HepG2 (cell line): ENCODE measurements at places on chromosomes 4 and X. TPM values are rescaled to one million over a fixed set of nuclear protein-coding genes. Genes with fewer than 3 reads are reported as not detected.

DNA sequence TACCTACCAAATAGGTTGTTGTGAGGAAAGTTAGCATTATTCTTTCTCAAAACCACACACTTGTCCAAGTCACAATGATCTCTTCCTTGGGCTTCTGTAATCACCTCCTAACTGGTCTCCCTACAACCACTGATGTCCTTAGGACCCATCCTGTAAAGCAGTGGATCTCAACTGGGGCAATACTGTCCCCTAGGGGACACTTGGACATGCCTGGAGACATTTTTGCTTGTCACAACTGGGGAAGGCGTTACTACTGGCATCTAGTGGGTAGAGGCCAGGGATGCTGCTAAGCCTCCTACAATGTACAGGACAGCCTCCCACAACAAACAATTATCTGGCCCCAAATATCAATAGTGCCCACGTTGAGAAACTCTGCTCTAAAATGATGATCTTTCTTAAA is 118.7 kb upstream of the AP1S2 start:
- H3K27ac ChIP-seq: no peak overlapping the region
- H3K4me1 ChIP-seq: no peaks in the 10 kb centered on the region
- no peaks in the 10 kb centered on the region for H3K27me3 ChIP-seq
- H3K36me3 ChIP-seq: no peaks in the 10 kb centered on the region
- peak; percentile 16 for DNase-seq
- no peak overlapping the region for H3K4me3 ChIP-seq

DNA sequence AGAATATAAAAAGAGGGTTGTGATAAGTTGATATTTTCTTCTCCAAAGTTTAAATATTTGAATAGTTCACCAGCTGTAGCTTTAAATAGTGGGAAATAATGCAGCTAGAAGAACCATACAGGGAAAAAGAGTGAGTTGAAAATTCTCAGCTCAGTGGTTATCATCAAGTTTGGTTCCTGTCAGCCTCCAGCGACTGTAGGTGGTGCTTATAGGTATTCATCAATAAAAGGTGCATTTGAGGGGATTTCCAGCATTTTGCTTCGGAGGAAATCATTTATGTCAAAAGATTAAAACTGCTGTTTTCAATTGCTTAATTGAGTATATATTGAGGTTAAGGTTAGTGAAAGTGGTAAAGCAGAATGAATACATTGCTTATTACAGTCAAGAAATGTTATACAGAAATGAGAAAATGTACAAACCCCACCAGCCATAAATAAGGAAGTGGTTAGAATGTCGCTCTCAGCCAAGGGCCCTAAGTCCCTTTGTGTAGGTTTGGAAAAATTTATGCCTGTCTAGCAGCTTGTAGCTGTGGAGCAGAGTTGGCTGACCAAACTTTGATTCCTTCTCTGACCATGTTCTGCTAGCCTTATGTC is 532.9 kb upstream of the FTHL17 start:
- H3K4me3 ChIP-seq: no peak overlapping the region
- DNase-seq: no peak
- H3K27ac ChIP-seq: no peak overlapping the region
- H3K4me1 ChIP-seq: no peaks in the 10 kb centered on the region

- H3K4me3 ChIP-seq: no peak overlapping the region
- H3K27me3 ChIP-seq: no peaks in the 10 kb centered on the region
- no peak overlapping the region for H3K27ac ChIP-seq
- H3K36me3 ChIP-seq: no peaks in the 10 kb centered on the region
- no peak for DNase-seq
These were observed 177.0 kb downstream of the CAMK2D start for GRCh38 chr4:113584407-113585150.

DNA sequence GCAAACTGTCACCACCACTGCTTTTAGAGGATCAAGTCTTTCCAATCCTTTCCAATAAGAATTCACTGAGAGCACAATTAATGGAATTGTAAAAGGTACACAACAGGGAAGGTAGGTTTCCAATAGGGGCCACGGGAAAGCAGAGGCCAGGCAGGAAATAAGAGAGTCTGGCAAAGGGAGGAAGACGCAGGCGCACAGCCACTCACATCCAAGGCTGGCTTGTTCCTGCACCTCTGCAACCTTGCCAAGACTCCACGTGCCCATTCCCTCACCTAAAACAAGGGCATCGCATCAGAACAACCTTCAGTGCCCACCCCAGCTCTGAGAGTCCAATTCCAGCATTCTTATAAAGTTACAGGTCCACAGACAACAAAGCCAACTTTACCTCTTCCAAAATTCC is 81.2 kb downstream of the AFAP1 start:
- H3K4me1 ChIP-seq: peaks cover 31% of the 10 kb centered on the region
- peak overlapping the region; percentile 47 for H3K4me3 ChIP-seq
- H3K36me3 ChIP-seq: no peaks in the 10 kb centered on the region
- DNase-seq: no peak

GRCh38 chrX:98263135-98263534 is 1379.4 kb downstream of the RPA4 start:
- no peak for DNase-seq
- no peaks in the 10 kb centered on the region for H3K4me1 ChIP-seq
- H3K27me3 ChIP-seq: no peaks in the 10 kb centered on the region
- H3K27ac ChIP-seq: no peak overlapping the region
- no peaks in the 10 kb centered on the region for H3K36me3 ChIP-seq

GRCh38 chr4:973431-974397 is at the start of gene DGKQ:
TSS of gene DGKQ (minus strand) at chr4:973569. CDS start at chr4:973482, 87 bp downstream.
- peaks cover 21% of the 10 kb centered on the region for H3K4me1 ChIP-seq
- peaks cover 3% of the 10 kb centered on the region; the same call in 1 of the 2 replicates for H3K27me3 ChIP-seq
- DNase-seq: peak; percentile 48
- H3K27ac ChIP-seq: no peak within 1 kb of the TSS
- peak within 1 kb of the TSS; percentile 81 for H3K4me3 ChIP-seq
- no peaks in the 10 kb centered on the region for H3K36me3 ChIP-seq

- peaks cover 41% of the 10 kb centered on the region for H3K4me1 ChIP-seq
- peak overlapping the region; percentile 32 for H3K4me3 ChIP-seq
- H3K36me3 ChIP-seq: no peaks in the 10 kb centered on the region
- DNase-seq: peak; percentile 45
- H3K27ac ChIP-seq: no peak overlapping the region
These were observed 745 bp downstream of the TRIM2 start for GRCh38 chr4:153204728-153205648.

- H3K4me3 ChIP-seq: no peak overlapping the region
- no peaks in the 10 kb centered on the region for H3K36me3 ChIP-seq
- H3K27me3 ChIP-seq: peaks cover 24% of the 10 kb centered on the region; the same call in 2 of the 3 replicates
- H3K27ac ChIP-seq: no peak overlapping the region
- DNase-seq: no peak
These were observed 20.0 kb upstream of the SH3TC1 start for GRCh38 chr4:8179074-8179473.

DNA sequence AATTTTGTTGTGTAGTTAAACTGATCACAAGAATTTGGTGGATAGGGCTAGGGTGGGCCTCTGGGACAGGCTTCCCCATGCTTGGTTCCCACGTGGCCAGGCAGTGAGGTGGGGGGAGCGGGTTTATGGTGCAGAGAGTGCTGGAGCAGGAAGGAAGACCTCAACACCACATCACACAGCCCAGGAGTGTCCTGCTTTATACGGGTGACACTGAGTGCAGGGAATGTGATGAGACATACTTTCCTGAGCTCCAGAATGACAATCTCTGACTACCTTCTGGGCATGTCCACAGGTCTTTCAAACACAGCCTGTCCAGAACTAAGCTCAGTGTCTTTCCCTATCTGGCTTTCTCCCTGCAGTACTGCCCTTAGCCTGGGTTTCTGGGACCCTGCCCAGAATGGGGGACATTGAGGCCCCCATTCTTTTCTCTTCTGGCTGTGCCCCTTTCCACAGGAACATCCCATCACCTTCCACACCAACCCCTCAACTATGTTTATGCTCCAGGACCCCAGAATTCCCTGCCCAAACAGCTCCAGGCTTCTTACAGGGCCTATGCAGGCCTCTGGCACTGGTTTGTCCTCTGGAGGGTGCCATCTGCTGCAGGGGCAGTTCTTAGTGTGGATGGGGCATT is 36.5 kb upstream of the RASL11B start:
- H3K4me1 ChIP-seq: peaks cover 19% of the 10 kb centered on the region
- H3K27ac ChIP-seq: no peak overlapping the region
- H3K27me3 ChIP-seq: no peaks in the 10 kb centered on the region
- no peak overlapping the region for H3K4me3 ChIP-seq
- H3K36me3 ChIP-seq: no peaks in the 10 kb centered on the region

DNA sequence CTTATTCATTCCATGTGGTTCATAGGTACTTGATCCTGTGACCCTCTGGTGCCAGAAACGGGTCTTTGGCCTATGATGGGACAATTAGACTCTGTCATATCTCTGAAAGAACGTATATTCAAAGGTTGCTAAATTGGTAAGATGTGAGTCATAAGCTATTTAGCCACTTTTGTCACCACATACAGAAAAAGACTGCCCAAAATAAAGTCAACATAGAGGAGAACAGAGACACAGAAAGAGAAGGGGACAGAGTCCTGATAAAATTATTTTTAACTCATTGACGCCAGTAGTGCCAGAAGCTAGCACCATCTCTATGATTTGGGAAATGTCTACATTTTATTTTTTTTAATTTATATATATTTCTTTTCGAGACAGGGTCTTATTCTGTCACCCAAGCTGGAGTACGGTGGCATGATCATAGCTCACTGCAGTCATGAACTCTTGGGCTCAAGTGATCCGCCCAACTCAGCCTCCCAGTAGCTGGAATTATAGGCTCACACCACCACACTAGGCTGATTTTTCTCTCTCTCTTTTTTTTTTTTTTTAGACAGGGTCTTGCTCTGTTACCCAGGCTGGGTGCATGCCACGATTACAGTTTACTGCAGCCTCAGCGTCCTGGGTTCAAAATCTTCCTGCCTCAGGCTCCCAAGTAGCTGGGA is 92.1 kb upstream of the COX18 start:
- no peaks in the 10 kb centered on the region for H3K27me3 ChIP-seq
- H3K4me1 ChIP-seq: no peaks in the 10 kb centered on the region
- H3K36me3 ChIP-seq: peaks cover 76% of the 10 kb centered on the region
- no peak overlapping the region for H3K4me3 ChIP-seq
- no peak for DNase-seq
- no peak overlapping the region for H3K27ac ChIP-seq

DNA sequence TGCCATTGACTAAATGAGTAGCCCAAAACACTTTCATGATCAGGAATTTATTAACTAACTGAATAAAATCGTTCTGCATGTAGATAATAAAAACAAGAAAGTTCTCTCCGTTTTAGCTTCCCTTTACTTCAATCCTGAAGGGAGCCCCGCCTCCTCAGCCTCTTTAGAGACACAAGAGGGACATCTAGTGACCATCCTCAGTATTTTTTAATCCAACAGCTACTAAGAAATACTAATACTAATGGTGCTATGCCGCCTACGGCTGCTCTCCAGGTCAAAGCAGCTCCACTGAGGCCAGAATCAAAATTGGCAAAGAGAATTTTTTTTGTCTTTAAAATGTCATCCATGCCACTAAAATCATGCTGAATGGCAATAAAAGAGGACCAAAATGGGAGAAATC is 3.2 kb upstream of the PCDH19 start:
- no peak overlapping the region for H3K27ac ChIP-seq
- H3K27me3 ChIP-seq: no peaks in the 10 kb centered on the region
- no peaks in the 10 kb centered on the region for H3K4me1 ChIP-seq
- H3K36me3 ChIP-seq: no peaks in the 10 kb centered on the region
- no peak overlapping the region for H3K4me3 ChIP-seq

DNA sequence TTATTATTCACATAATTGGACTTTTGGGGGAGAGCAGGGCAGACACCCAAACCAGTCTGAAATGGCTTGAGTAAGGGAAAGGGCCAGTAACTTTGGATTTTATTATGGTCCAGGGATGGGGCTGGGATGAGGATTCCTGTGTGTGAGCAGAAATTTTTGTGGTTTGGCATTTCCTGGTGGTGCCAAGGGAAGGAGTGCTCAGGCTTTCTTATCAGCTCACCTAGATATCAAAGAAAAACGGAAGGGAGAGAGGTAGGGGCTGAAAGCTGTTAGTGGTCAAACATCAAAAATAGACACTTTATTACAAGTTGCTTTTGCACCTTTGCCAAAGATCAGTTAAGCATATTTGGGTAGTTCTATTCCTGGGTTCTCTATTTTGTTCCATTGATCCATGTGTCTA is 128.5 kb upstream of the DIPK2B start:
- no peak overlapping the region for H3K27ac ChIP-seq
- H3K4me3 ChIP-seq: no peak overlapping the region
- no peak for DNase-seq
- H3K27me3 ChIP-seq: no peaks in the 10 kb centered on the region
- no peaks in the 10 kb centered on the region for H3K36me3 ChIP-seq

DNA sequence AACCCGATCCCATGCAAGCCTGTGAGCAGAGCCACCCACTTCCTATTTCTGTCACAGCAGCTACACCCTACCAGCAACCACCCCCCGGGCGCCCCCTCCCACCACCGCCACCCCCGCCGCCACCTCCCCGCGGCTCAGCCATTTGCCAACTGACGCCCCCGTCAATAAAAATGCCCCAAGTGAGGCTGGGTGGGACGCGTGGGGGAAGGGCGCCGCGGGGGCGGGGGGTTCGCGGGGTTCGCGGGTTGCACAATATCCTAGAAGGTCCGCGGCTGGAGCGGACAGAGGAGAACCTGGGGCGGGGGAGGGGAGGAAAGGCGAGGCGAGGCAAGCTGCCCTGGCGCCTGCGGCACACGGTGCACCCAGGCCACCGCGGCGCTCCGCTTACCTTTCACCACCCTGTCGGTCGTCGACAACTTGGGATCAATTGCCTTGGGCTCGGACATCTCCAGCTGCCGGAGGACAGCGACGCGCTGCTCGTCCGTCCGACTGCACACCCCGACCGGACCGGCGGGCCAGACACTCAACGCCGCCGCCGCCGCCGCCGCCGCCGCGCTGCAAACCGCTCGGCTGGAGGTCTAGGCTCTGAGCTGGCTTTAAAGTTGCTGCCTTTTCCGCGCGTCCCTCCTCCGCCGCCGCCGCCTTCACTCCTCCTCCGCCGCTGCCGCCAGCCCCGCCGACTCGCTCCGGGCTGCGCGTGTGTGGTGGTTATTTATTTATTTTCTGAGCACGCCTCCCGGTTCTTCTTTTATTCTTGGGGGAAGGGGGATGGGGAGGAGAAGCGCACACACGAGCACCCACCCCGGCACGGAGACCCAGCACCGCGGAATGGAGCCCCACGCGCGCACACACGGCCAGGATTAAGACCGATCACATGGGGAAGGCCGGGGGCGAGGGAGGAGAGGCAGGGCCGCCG is 717 bp downstream of the PPP3CA start:
- no peaks in the 10 kb centered on the region for H3K36me3 ChIP-seq
- peak; percentile 21 for DNase-seq
- peak overlapping the region; percentile 81 for H3K27ac ChIP-seq
- H3K4me1 ChIP-seq: peaks cover 38% of the 10 kb centered on the region

Gene GYPE
- not detected in 2 replicates for total RNA-seq

Gene PGRMC1
- 75.8 and 124 TPM in 2 replicates for total RNA-seq

Gene MSX1
- total RNA-seq: 13.8 and 14.9 TPM in 2 replicates
